ENCODE measurements at places on chromosomes 4 and X. TPM values are rescaled to one million over a fixed set of nuclear protein-coding genes. Genes with fewer than 3 reads are reported as not detected.

Gene ZFP92
- total RNA-seq = 0.19 TPM

Gene FOXO4
- 6.8 TPM for total RNA-seq

Gene MAB21L2
- total RNA-seq = 8.4 TPM

Gene SPIN2A
- total RNA-seq = 0.38 TPM

Gene TEX13B
- not detected for total RNA-seq

Gene ZNF157
- 0.28 TPM for total RNA-seq

Gene GAB1
- 10.7 TPM for total RNA-seq

Gene TRIM60
- not detected for total RNA-seq

Gene USP9X
- total RNA-seq = 114 TPM

Gene SHISA3
- 1.7 TPM for total RNA-seq

Gene GBA3
- total RNA-seq = not detected

Gene SPOCK3
- 2.0 TPM for total RNA-seq

Gene MAGEE2
- not detected for total RNA-seq

Gene S100G
- not detected for total RNA-seq

Gene PPP2R2C
- total RNA-seq = not detected

Gene PCSK1N
- total RNA-seq = 0.19 TPM

Gene GLUD2
- total RNA-seq = 1.1 TPM

Gene RGN
- total RNA-seq = 2.8 TPM

Gene MFSD8
- total RNA-seq = 12.3 TPM

Gene EDA
- 0.77 TPM for total RNA-seq

Gene STK32B
- total RNA-seq = 2.1 TPM

Gene ARSJ
- total RNA-seq = 51.3 TPM

Gene RASSF6
- under 0.01 TPM for total RNA-seq

Gene TCEAL7
- 58.9 TPM for total RNA-seq

Gene COX7B2
- total RNA-seq = not detected

Gene F8
- total RNA-seq = 7.9 TPM

Gene RIPPLY1
- total RNA-seq = not detected

Gene FAM184B
- total RNA-seq = under 0.01 TPM

Gene MAGED4
- total RNA-seq = 18.6 TPM

Gene AKAP14
- not detected for total RNA-seq

Gene SPACA5
- total RNA-seq = not detected

Gene OTC
- not detected for total RNA-seq

Gene CNKSR2
- total RNA-seq = 2.3 TPM

Gene MTHFD2L
- 45.1 TPM for total RNA-seq

Gene GSX2
- total RNA-seq = under 0.01 TPM

Gene GPRASP1
- 7.3 TPM for total RNA-seq

Gene FGB
- total RNA-seq = not detected

Gene CETN2
- 35.3 TPM for total RNA-seq

Gene RHOXF2B
- not detected for total RNA-seq

Gene SOWAHD
- total RNA-seq = not detected

Gene TRMT10A
- 6.8 TPM for total RNA-seq

Gene RAB39B
- 0.56 TPM for total RNA-seq

Gene CABS1
- not detected for total RNA-seq

Gene XAGE1A
- not detected for total RNA-seq

Gene TRIML2
- total RNA-seq = 0.28 TPM

Gene LRAT
- total RNA-seq = not detected

Gene CLCN4
- total RNA-seq = 3.1 TPM

Gene NLGN3
- under 0.01 TPM for total RNA-seq

Gene PPARGC1A
- 0.38 TPM for total RNA-seq

Gene RTL9
- under 0.01 TPM for total RNA-seq

Gene NKX6-1
- total RNA-seq = not detected

Gene DUX4
- not detected for total RNA-seq

Gene TRPC5OS
- not detected for total RNA-seq

Gene MBNL3
- total RNA-seq = 0.96 TPM

Gene NUDT10
- total RNA-seq = 0.85 TPM

Gene MAP3K15
- total RNA-seq = not detected

Gene NPY1R
- 1.1 TPM for total RNA-seq
